ENCODE measurements at places on chromosomes 16 and 17.

- DNase-seq = no peak
Observed at GRCh38 chr16:84367750-84368307, 509 bp upstream of the ATP2C2 start.

DNA sequence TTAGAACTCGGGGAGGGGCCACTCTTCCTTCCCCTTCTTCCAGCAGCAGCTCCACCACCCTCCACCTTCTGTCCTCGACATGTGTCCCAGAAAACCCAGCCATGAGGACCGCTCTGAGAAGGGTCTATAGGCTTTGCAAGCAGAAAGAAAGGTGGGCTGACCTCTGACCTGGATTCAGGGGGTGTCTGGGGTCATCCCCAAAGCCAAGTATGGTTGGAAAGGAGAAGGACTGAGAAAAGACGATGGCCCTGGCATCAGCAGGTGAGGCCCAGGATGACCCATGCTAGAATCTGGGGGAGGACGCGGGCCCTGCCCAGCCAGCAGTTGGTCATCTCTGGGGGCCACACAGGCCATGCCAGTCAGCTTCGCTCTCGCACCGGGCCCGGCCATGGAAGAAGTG lies 6.1 kb upstream of the SMIM5 start:
- no peak for DNase-seq

- DNase-seq = no peak
Observed at GRCh38 chr17:40554646-40555295, 10.5 kb downstream of the CCR7 start.

GRCh38 chr16:4649744-4650442 lies 25.3 kb downstream of the MGRN1 start:
- no peak for DNase-seq

DNA sequence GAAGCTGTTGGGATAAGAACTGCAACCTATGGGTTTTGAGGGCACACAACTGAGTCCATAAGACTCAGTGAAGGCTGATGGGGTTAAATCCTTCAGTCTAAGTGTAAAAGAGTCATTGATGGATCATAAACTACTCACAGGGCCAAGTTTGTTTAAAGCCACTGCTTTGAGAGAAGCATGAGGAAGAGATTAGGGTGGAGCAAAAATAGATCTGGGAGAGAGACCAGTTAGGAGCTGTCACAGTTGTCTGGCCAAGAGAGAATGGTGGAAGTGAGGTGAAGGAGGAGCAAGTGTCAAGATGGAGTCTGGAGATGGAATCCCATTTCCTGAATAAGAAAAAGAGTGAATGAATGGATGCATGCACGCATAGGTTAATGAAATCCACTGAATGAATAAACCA lies 379.1 kb upstream of the CDH11 start:
- no peak for DNase-seq

DNA sequence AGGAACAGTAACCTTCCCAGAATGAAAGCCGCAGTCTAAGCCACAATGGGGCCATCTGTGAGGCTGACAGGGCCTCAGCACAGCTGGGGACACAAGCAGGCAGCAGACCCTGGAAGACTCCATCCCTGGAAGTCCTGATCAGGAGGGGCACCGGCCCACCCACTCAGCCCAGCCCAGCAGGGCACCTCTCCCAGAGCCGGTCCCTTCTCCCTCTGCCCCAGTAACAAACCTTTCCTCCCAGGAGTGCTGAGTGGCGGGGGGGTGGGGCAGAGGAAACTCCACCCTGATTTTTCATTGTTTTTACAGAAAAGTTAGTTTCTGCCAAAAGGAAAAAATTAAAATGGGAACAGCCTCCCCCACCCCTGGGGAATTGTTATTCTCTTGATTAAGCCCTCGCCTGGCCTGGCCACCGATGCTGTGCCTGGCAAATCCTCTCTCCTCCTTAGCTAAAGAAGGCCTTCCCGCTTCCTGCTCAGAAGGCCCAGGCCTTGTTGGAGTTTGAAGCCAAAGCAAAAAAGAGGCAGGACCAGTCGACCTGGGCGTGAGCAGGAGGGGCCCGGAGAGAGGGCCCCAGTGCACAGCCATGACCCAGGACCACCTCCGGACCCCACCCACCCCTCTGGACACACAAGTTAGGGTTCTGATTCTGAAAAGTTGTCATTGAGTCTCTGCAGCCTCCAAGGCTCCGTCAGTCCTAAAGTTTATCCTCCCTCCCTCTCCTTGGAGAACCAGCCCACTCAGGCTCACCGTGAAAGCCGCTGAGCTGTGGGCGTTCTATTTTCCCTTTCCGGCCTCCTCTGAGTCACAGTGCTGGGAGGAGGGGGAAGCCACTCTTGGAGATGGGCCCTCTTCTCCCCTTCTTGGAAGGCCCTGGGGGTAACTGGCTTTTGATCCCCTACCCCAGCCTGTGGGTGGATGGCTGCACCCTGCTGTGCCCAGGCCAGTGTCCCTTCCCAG lies 128.4 kb upstream of the TNRC6C start:
- DNase-seq = peak; percentile 24

- DNase-seq = no peak
Observed at GRCh38 chr17:28069061-28069460, 26.6 kb downstream of the NLK start.

GRCh38 chr17:30950669-30951399 lies 20.0 kb upstream of the RNF135 start:
- no peak for DNase-seq

DNA sequence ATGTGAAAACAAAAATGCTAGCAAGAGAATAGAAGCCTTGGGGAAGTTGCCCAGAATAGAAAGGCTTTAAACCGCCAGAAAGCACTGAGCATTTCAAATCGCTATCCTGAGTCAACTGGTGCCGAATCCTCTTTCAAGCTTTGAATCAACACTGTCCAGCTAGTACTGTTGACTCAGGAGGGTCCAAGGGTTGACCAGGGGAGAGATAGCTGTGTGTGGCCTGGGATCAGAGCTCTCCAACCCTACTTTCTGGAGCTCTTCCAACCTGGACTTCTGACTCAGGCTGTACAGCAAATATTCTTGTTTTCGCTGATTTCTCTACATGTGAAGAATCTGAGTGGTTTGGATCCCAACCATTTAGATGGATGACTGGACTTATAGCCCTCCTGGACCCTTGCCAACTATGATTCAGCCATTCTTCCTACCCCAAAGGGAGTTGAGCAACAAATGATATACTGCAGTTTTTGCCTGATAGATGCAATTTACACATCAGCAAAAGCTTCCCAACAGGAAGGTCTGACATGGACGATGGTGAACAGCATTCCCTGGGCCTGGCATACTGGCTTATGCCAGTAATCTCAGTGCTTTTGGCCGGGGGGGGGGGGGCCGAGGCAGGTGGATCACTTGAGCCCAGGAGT lies 154.0 kb upstream of the SDK2 start:
- no peak for DNase-seq

- DNase-seq = no peak
Observed at GRCh38 chr16:30780549-30780948, 6.5 kb downstream of the ZNF629 start.

GRCh38 chr17:73072219-73072962 lies 20.1 kb downstream of the SLC39A11 start:
- no peak for DNase-seq

DNA sequence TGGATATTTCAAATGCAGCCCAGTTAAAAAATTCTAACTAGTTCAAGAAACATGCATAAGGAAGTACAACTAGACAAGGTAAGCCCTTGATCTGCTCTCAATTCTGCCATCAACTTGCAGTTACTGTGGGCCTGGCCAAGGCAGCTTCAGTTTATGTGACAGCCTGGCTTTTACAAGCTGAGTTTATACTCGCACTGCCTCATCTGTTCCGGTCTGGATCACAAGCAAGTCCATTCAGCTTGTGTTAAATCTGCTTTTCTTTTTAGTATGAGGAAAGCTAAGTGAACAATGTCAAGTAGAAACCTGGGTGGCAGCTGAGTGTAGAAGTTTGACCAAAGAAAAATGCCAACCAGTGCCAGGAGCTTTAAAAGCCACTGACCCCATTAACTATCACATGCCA lies 76.6 kb upstream of the CORO6 start:
- DNase-seq = no peak

DNA sequence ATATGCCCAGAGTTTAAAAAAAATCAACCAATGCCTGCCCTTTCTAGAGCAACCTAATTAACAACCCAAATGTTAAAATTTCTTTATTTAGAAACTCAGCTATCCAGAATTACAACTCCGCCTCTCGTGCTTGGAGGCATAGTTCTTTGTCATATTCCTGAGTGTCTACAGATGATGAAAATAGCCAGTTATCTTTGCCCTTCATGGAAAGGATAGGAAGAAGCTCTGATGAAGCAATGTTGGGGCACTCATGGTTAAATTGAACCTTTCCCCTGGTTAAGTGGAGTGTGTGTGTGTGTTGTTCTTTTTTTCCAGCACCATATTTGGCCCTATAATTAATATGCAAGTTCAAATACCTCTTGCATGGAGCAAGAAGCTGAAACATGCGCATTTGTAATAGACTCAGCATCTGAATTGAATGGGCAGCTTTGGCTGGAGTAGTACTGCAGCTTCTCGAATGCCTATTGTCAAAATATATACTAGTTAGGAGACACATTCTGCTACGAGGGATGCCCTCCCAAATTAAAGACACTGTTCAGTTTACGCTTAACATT lies 506.2 kb downstream of the WWOX start:
- no peak for DNase-seq
